Fibroblast of mammary gland (primary cell): ENCODE measurements at places on chromosomes 2 and 18.

DNA sequence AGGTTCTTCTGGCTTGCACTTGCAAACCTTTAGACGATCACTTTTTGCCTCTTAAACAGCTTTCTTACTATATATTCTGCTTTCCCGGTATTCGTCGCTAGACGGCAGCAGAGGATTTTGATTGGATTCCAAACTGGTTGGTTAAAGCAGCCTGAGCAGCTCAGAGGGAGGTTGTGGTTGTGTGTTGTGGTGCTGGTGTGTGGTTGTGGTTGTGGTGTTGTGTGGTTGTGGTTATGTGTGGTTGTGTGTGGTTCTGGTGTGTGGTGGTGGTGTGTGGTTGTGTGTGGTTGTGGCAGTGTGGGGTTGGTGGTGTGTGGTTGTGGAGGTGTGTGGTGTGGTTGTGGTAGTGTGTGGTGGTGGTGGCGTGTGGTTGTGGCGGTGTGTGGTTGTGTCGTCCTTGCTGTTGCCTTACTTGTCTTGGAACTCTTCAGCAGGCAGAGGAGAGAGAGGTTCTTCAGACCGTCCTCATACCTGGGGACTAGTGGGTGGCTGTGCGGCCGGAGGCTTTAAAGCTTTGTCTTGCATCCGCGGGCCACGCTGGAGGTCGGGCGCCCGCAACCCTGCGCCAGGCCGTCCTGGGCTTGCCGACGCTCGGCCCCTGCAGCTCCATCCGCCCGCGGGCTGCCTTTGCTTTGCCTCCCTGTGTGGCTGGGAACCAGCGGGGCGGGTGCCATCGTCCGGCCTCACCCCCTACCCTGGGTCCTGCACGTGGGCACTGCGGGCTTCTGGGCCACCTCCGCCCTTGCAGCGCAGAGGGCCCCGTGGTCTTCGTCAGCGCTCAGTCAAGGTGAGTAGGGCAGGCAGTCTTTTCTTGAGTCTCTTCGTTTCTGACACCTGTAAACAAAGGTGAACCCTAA lies 190.8 kb downstream of the ARHGAP28 start:
- DNase-seq: peak; percentile 77

GRCh38 chr2:170264865-170265264 lies 86.9 kb downstream of the MYO3B start:
- no peak for DNase-seq

GRCh38 chr2:24943427-24944053 lies 23.5 kb upstream of the ADCY3 start:
- DNase-seq: no peak

- DNase-seq: no peak
Observed at GRCh38 chr18:53142005-53142404, 802.0 kb downstream of the DCC start.

DNA sequence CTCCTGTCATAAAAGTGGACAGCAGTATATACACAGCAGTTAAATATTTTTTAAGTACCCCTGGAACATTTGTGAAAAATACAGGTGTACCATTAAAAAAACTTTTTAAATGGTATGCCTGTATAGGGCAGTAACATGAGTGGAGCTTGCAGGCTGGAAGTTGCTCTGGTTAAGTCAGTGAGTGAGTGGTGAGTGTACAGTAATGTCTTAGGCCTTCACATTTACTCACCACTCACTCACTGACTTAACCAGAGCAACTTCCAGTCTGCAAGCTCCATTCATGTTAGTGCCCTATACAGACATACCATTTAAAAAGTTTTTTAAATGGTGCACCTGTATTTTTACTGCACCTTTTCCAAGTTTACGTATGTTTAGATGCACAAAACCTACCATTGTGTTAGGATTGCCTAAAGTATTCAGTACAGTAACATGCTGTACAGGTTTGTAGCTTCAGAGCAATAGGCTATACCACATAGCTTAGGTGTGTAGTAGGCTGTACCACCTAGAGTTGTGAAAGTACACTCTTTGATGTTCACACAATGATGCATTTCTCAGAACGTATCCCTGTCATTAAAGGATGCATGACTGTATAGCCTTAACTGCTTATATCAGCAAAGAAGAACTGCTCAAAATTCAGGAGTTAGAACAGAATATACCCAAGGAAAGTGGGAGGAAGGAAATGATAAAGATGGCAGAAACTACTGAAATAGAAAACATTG lies 112.6 kb downstream of the EHBP1 start:
- peak; percentile 73 for DNase-seq
